ENCODE measurements at places on chromosomes 12 and 14.

DNA sequence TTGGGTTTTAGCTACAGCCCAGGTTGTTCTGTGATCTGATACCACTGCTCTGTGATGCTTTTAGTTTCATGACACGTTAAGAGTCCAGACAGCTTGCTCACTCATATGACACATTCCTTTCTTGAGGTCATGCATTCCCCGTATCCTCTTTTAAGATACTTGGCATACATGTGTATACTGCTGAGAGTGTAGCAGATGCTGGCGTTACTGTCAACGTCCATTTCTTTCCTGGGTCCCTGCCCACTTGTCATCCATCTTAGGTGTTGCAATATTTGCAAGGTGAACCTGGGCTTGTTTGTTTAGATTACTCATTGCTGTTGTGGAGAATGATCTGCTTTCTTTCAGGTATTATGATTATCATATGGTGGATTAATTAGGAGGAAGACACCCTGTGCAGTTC lies 9.1 kb upstream of the EMP1 start:
- no peak for DNase-seq

DNA sequence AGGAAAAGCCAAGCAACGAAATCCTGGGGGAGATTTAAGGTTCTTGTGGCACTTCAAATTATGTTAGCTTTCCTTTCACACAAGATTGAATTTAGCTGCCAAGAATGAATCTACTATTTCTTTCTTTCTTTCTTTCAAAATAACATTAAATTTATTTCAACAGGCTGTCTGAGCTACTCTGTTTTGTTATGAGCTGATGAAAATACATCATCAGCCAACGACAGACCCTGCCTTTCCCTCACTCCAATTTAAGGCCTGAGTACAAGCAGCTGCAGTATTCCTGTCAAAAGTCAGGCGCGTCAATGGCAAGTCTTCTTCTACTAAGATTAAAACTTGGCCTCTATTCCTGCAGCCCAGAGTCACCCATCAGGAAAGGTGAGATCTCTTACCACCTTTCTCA lies 347.7 kb upstream of the FLRT2 start:
- no peak for DNase-seq

DNA sequence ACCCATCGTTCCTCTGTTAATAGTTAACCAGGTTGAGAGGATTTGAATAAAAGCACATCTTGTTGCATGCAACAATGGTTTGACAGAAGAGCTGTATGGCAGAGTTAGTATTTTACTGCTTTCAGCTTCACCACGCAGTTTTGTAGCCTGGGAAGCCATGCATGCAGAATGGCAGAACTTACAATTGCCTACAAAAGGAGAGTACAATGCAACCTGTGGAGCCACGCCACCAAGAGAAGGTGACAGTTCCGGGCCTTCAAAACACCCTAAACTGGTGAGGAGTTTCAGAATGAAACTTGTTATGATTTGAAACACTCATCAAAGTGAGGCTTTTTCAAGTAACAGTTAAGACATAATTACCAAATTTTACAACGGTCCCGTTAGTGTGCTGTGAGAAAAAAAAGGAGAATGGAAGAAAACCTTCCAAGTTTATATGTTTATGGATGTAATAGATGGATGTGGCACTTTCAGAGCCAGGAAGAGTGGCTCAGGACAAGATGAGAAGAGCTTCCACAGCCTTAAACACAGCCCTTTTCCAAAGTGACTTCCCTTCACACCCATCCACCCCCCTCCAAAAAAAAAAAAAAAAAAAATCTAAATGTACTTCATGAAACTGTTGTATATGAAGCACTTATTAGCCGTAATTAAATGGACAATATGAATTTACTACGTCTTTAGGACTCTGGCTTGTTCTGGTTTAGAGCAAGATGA lies 158.7 kb downstream of the EGLN3 start:
- no peak for DNase-seq

DNA sequence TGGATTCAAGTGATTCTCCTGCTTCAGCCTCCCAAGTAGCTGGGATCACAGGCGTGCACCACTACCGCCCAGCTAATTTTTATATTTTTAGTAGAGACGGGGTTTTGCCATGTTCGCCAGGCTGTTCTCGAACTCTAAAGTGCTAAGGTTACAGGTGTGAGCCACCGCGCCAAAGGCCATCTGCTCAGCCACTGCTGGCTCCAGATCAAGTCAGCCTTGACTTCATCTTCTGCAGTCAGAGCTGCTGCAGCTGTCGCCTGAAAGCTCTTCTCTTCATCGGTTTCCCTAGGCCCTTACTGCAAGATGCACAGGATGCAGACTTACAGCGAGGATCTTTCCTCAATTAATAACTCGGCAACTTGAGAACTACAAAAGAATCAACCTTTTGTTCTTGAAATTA lies 66.8 kb downstream of the CLIP1 start:
- DNase-seq: no peak

GRCh38 chr14:53306267-53306721 lies 153.2 kb upstream of the DDHD1 start:
- DNase-seq: no peak

DNA sequence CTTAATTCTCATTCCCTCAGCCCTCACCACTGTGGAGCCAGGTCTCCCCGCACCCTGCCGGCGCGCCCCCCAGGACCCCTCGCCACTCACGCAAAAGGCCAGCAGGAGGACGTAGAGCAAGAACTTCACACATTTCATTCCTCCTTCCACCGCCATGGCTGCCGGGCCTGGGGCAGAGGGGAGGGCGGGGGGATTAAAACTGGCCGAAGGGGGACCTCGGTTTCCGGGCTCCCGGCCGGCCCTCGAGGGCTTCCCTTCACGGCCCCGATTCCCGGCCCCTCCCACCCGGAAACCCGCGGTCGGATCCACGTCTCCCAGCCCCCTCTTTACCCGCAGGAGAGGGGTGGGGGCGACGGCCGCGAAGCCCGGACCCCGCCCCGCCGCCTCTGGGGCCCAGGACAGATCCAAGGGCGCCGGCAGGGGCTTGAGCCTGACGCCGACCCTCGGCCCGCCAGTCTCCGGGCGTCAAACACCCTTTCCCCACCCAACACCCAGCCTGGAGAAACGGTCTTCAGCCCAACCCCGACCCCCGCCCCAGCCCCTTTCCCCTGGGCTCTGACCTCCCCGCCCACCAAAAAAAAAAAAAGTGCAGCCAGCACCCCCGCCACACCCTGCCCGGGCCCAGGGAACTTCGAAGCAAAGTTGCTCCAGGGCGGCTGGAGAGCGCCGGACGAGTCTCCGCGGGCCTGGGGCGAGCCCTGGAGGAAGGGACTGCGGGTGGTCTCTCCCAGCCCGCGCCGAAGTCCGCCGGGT lies 447 bp downstream of the CD63 start:
- DNase-seq: no peak
